ENCODE measurements at places on chromosomes 16 and 17.

DNA sequence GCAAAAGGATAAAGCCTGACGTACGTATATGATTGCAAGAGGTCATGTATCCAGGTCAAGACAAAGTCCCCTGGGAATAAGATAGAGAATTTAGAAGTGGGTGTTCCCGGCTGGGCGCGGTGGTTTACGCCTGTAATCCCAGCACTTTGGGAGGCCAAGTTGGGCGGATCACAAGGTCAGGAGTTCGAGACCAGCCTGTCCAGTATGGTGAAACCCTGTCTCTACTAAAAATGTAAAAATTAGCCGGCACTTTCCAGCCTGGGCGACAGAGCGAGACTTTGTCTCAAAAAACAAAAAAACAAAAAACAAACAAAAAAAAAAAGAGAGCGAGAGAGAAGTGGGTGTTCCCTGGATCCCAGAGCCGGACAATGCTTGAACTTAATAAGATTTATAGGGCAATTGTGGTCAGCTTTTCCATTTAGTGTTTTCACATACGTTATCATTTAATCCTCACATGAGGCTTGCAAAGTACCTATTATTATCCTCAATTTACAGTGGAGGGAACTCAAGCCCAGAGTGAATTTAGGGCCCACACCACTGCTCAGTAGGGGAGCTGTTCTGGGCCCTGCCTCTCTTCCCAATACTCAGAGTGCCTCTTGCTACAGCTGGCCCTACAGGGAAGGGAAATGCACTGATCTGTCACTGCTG lies 481 bp upstream of the GLTPD2 start:
- DNase-seq, result no peak

GRCh38 chr17:9386401-9386800 lies 189.2 kb downstream of the STX8 start:
- DNase-seq, result no peak

- DNase-seq, result peak; percentile 47
Measured at GRCh38 chr17:72587773-72588511, 467.1 kb downstream of the SOX9 start.

DNA sequence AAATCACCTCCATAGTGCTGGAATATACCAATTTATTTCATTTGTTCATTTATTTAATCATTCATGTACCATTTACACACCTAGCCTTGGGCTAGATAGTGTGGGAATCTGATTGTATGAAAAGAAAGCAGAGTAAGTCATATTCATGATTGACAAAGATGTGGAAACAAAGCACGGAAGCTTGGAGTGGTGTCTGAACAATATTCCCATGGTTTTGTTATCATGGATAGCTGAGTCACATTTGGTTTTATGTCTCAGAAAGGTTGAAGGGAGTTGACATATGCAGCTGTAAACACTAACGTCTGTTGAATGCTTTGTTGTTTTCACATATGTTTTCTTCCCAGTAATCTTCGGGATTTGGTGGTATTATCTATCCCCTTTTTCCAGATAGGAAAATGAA lies 76.6 kb downstream of the MAP2K4 start:
- no peak for DNase-seq

DNA sequence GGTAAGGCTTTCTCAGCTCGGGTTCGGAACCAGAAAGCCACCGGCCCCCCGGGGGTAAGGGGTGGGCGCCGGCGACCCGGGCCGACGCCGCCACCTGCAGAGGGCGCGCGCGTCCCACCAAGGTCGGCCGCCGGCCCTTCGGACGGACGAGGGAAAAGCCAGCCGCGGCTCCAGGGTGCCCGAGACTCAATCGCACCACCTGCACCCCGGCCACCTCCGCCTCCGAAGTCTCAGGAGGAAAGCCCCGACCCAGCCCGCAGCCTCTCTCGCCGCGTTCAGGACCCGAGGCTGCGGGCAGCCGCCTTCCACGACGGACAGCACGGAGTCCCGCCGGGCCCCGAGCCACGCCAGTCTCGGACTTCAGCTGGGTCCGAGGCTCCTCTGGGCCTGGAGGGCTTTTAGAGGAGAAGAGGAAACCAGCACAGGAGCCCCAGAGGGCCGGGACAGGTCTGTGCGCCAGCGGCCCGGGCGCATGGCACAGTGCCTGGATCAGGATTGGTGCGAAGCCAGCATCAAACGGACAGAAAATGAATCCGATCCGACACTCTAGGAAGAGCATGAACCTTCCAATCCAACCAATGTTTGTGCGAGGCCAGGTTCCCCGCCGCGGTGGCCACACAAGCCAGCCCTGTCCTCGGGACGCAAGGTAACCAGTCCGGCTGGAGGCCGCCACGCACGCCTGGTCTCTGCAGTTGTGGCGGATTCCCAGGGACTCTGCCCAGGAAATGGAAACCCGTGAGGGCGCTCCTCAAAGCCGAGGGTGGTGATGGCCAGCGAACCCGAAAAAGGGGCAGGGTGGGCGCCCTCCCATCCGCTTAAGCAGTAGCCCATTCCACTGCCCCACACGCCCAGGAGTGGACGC lies 6.7 kb downstream of the CBX8 start:
- DNase-seq, result peak; percentile 69

- DNase-seq, result peak; percentile 71
Measured at GRCh38 chr17:74176546-74177001, 26.9 kb upstream of the RPL38 start.

GRCh38 chr17:64385187-64386083 lies 5.2 kb downstream of the PECAM1 start:
- no peak for DNase-seq

- DNase-seq, result no peak
Measured at GRCh38 chr17:9880582-9880999, 24.5 kb downstream of the RCVRN start.

DNA sequence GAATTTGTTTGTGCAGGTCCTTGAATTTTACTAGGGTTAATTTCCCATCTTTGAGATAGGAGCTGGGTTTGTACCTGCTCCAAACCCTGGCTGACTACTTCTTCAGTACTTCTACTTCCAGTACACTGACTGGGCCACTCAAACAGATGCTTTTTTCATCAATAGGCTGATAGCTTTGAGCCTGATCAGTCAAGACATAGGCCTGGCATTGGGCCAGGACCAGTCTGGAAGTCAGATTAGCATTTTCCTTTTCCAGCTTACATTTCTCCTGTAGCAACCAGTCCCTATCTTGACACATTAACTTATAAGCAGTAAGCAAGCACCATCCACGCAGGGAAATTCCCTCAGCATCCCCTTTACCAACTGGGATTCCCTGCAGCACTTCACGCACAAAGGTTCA lies 7.5 kb upstream of the TMEM101 start:
- no peak for DNase-seq

GRCh38 chr16:22029632-22030031 lies 21.7 kb downstream of the MOSMO start:
- no peak for DNase-seq

DNA sequence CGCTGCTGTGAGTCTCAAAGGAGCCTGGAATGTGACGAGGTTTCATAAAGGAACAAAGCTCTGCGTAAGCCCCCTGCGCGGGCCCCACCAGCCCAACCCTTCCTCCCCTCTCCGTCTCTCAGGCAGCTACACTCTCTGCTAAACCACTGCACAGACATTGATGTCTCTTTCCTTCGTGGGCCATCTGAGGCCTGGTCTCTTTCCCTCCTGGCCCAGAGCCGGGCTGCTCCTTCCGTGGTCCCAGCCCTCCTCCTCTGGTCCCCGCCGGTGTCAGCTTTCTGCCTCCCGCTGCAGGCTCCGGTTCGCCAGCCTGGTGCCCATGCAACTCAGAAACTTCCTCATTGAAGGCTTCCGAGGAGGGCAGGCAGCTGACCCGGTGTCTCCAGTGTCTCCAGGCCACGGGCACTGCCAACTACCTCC lies 7.4 kb downstream of the SCARF1 start:
- no peak for DNase-seq

DNA sequence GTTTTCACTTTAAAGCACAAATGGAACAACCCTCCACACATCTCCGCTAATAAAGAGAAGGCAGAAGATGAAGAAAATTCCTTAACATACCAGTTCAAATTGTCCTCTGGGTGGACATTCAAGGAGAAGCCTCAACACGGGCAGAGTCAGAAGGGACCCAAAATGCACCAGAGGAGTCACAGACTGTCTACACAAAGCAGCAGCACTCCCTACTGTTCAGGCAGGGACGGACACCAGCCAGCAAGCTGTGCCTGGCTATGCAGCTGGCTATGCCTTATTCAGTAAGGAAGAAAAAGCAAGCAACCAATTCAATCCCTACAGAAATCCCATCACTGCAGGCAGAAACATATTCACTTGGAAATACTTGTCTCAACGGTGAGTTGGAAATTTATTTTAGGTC lies 8.1 kb downstream of the DNAJC7 start:
- no peak for DNase-seq

DNA sequence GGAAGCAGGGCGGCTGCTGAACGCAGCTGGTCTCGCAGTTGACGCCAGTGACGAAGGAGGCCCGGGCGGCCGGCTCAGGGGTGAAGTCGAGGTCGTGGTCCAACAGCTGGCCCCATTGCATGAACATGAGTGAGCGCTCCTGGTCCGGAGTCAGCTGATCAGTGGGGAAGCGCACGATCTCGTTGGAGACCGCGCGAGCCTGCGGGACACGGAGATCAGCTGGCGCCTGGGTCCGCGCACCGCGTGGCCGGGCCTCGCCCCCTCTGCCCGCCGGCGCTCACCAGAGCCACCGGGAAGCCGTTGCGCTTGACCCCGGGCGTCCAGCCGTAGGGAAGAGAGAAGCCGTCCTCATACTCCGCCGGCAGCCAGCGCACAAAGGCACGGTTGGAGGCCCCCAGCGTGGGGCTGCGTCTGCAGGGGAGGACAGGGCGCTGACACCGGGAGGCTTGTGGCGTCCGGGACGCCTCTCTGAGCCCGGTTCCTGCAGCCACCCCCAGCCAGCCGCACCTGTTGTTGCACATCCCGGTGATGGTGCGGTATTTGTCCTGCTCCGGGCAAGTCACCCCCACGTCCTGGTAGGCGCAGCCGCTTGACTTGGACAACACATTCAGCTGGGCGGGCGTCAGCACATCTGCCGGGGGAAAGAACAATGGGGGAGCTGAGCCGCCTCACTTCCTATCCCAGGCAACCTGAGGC lies 1.6 kb downstream of the MPO start:
- DNase-seq, result peak; percentile 69

- no peak for DNase-seq
Measured at GRCh38 chr16:89104303-89104702, 10.7 kb downstream of the ACSF3 start.

DNA sequence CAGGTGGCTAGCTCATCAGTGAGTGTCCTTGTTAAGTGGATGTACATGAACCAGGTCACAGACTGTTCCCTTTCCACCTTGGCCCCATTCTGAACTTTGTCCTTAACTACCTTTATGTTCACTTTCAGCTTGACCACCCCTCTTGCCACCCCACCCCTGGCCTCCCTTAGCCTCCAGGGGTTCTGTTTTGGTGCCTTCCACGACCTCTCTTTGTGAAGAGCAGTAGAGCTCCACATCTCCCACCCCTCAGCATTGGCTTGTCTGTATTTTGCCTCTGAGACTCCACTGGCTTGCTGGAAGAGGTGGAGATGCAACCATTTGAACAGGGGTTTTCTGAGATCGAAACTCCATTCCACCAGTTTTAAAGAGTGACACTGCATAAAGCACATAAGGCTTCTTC lies 123.5 kb downstream of the RGS9 start:
- DNase-seq, result no peak

DNA sequence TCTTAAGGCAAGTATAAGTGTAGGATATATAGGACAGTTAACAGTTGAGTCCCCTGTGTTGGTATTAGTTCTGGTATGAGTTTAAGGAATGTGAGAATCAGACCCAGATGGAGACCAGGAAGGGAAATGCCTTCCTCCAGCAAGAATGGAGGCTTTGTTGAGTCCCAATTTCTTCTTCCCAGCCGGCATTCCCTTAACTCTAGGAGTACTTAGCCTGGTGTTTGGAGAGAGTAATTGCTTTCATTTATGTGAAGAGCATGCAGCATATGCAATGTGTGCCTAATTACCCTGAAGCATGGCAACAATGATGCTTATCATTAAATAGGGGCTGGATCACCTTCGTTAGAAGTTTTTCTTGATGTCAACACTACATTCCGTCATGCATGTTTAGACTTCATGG lies 225.9 kb upstream of the XYLT1 start:
- no peak for DNase-seq

DNA sequence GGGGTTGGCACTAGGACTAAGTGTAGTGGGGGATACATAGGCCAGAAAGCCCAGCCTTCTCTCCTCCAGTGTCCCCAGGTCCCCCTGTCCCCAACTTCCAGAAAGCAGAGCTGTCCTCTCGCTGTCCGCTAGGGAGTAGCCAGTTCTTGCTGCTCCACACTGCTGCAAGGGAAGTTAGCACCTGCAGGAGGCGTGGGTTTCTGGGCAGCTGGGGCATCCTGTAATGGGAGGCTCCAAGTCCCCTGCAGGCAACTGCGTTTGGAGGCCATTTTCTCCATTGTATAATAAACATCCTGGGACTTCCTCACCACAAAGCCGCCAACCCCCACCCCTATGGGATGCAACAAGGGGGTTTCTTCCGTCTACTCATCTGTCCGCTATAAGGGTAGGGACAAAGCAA lies 1.7 kb downstream of the RPRML start:
- peak; percentile 95 for DNase-seq

GRCh38 chr17:45310380-45311324 lies 6.2 kb downstream of the MAP3K14 start:
- DNase-seq, result peak; percentile 81

DNA sequence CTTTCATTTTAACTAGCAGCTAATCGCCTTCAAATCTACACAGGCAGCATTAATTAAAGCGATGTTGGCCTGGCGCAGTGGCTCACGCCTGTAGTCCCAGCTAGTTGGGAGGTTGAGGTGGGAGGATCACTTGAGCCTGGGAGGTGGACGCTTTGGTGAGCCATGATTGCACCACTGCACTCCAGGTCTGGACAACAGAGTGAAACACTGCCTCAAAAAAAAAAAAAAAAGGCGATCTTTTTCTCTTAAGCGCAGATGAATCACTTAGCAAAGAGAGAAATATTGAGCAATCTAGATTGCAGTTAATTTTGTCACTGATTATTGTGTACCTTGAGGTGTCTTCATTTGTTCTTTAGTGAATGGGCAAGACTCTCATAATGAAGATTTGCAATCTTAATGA lies 12.4 kb downstream of the SNTB2 start:
- DNase-seq, result no peak

- no peak for DNase-seq
Measured at GRCh38 chr17:45976755-45977505, 22.1 kb upstream of the STH start.

- no peak for DNase-seq
Measured at GRCh38 chr16:3580251-3580651, 3.0 kb upstream of the NLRC3 start.

- DNase-seq, result no peak
Measured at GRCh38 chr17:32920293-32920692, 7.7 kb upstream of the TMEM98 start.

GRCh38 chr17:13569398-13570123 lies 32.2 kb downstream of the HS3ST3A1 start:
- no peak for DNase-seq

GRCh38 chr17:7716901-7717755 lies at the start of gene DNAH2:
TSS of gene DNAH2 (plus strand) at chr17:7717744. CDS start at chr17:7719735, 1,991 bp downstream.
- peak; percentile 87 for DNase-seq

DNA sequence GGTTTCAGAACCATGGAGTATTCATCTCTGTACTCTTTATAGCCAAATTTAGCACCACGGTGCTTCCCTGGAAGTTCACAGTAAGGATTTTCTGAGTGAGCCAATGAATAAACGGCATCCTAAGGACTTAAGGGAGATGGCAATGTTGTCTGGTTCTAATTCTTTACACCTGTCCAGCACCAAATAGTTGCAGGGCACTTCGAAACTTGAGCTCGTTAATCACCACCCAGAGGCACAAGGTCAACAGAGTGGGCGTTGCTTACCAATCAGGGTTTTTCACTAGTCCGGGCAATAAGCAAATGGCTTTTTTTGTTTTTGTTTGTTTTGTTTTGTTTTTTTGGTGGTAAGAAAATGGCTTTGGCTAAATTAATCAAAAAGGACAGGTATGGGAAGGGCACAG lies 28.2 kb upstream of the TMEM220 start:
- no peak for DNase-seq

Data from NCI-H146 (cell line).